Psoas muscle (tissue), 8 donors: ENCODE measurements at places on chromosomes 7 and 10. TPM values are rescaled to one million over a fixed set of nuclear protein-coding genes. Genes with fewer than 3 reads are reported as not detected.

DNA sequence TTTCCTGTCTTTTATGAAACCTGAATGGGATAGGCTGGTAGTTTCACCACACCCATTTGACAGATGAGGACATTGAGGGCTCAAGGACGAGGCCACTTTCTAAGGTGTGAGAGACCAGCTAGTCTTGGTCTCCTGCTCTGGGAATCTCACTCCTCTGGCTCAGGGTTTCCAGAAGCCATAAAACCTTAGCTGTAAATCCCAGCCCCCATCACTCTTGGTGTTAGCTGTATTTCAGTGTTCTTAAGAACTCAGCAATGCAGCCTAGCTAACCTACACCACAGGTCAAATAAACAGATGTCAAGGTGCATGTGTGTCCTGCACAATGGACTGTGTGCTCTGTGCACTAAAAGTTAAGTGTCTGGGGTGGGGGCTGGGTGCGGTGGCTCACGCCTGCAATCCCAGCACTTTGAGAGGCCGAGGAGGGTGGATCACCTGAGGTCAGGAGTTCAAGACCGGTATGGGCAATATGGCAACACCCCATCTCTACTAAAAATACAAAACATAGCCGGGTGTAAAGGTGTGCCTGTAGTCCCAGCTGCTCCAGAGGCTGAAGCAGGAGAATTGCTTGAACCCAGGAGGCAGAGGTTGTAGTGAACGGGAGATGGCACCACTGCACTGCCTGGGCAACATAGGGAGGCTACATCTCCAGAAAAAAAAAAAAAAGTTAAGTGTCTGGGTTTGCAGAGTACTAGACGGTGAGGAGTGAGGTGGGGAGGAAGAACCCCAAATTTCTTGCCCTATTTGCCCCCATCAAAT is 567 bp upstream of the EPO start:
- H3K27ac ChIP-seq, result no peak overlapping the region
- H3K4me1 ChIP-seq, result no peaks in the 10 kb centered on the region
- no peak overlapping the region for H3K4me3 ChIP-seq
- DNase-seq, result no peak
- H3K27me3 ChIP-seq, result no peaks in the 10 kb centered on the region

DNA sequence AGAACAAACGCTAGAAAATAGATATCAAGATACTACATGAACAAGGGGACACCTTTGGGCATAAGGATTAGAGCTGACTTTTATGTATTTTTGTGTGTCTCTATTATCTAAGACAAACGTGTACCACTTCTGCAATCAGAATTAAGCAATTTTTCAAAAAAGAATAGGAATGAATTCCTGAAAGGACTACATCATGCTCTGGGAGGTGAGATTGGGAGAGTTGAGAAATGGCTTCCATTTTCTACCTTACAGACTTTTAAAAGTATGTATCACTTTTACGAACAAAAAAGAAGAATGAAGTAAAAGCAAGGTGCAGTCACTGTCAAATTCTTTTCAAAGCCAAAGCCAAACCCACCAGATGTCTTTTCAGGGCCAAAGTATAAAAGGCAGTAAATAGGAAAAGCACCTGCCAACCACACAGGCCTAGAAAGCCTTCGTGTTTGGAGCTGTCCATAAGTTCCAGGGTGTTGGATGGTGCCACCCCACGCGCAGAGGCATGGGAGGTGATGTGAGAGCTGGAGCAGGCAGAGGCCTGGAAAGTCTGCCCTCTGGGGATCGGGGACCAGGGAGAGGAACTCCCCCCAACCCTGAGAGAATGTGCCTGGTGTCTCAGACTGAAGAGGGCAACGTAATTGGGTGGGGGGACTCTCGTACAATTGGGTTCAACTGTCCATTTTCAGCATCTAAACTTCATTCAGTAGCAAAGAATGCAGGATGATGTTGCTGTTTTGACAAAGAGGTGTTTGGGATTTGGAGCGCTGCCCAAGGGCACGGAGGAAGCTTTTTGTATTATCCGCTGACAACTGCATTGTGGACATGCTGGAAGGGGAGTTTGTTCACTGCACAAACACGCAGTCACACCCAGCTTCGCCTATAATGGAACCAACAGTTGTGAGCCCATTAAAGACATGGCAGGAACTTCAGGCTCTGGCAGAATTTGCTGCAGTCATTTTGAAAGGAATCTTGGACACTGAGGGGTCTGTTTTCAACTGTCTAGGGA is 17.6 kb upstream of the CTBP2 start:
- no peaks in the 10 kb centered on the region for H3K27me3 ChIP-seq
- H3K4me1 ChIP-seq, result no peaks in the 10 kb centered on the region
- H3K27ac ChIP-seq, result no peak overlapping the region

Gene MKX
- 0.07 TPM for polyA plus RNA-seq

GRCh38 chr7:110534241-110534931 is 556.5 kb upstream of the LRRN3 start:
- no peaks in the 10 kb centered on the region for H3K36me3 ChIP-seq
- no peaks in the 10 kb centered on the region for H3K27me3 ChIP-seq
- no peak for DNase-seq
- H3K4me3 ChIP-seq, result no peak overlapping the region

Gene ZNF503
- polyA plus RNA-seq, result 1.1 TPM
